ENCODE measurements at places on chromosomes 7 and 10. TPM values are rescaled to one million over a fixed set of nuclear protein-coding genes. Genes with fewer than 3 reads are reported as not detected.

- DNase-seq: no peak
Measured at GRCh38 chr10:91875156-91875555, 34.1 kb downstream of the FGFBP3 start.

The FKBP9 gene
- total RNA-seq: 44.8 TPM

DNA sequence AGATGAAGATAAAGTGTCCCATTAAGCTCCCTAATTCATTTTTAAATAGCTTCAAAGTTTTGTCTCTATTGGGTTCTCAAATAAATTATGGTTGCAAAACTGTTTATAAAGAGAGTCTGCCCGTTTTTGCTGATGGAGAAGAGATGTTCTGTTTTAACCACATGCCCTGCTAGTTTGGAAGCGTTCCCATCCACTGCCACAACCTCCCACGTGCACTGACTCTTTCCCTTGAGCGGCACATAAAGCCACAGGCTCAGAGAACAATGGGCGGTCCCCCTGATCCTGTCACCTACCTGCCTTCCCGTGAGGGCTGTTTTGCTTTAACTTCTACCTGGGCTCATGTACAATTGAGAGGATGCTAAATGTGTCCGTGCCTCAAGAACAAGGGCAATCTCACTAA is 65.5 kb downstream of the CPVL start:
- DNase-seq: no peak

DNA sequence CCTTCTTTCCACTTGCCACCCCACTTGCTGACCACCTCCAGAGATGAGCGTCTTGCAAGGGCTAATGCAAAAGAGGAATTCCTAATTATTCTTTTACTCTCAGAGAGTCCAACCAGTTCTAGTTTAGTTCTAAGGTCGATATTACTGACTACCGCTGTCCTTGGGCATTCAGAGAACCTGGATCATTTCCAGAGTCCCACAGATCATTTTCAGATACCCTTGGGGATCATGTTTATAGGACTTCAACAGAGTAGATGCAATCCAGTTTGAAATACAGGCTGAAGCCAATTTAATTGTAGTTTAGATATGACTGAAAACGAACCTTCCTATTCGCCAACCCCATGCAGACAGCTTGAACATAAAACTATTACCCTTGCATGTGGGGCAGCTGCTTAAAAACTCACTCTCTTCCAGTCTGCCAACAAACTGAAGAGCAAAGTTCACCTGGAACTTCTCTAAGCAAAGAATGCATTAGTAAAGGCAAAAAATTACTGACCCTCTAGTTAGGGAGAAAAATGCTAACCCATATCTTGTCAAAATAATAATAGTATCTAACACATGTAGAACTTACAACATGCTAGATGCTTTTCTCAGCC is 22.4 kb downstream of the CFAP69 start:
- DNase-seq: no peak

- DNase-seq: no peak
Measured at GRCh38 chr7:45026013-45026412, 26.0 kb downstream of the CCM2 start.

The SPACDR gene
- total RNA-seq: 0.33 TPM

GRCh38 chr10:106082865-106083264 is 1081.6 kb downstream of the SORCS1 start:
- no peak for DNase-seq

The MCM10 gene
- 10.0 TPM for total RNA-seq

DNA sequence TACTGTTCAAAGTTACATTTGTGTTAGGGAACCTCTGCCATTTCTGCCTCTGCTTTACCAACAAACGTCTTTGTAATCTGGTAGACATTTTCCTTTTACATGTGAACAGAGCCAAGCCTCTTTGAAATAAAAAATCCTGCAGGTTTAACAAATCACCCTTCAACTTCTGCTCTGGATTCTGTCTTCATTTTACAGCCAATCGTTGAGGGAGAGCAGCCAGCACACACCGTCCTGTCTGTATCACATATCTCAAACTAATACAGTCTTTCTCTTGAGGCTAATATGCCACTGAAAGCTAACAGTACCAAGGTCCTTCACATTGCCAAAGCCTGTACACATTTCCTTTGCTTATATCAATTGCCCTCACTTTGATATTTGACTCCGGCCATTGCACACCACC is 468.6 kb upstream of the TEX47 start:
- DNase-seq: no peak

DNA sequence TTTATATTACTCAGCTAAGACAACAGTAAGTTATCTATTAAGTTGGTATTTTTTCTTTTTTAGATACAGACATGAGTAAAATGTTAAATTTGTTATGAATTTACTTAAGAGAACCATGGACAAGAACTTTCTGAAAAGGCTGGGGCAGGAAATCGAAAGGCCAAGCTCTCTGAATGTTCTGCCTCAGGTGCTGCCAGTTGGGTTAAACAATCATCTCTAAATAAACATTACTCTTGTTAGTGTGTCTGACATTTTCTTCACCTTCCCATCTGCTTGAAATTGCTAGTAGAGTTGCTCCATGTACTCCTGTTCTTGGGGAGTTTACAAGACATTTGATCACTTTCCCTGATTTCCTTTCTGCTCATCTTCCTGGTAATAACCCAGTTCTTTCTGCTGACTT is 87.5 kb downstream of the ANKRD7 start:
- DNase-seq: no peak

The AGAP9 gene
- 1.0 TPM for total RNA-seq

DNA sequence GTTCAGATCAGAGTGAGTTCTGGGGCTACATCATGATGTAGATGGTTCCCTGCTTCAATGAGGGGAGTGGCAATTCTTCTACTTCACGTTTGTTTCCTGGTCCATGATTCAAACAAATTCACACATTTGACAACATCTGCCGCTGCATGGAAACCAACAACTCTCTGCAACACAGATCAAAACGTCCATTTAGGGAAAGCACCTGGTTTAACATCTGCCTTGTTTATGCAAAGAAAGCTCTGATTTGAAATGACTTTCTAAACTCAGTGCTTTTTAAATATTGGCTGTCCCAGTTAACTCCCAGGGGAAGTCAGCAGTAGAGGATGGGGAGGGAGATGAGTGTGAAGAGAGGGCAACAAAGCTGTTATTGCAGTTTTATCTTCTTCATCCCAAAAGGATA is 93.8 kb downstream of the GAD2 start:
- no peak for DNase-seq

DNA sequence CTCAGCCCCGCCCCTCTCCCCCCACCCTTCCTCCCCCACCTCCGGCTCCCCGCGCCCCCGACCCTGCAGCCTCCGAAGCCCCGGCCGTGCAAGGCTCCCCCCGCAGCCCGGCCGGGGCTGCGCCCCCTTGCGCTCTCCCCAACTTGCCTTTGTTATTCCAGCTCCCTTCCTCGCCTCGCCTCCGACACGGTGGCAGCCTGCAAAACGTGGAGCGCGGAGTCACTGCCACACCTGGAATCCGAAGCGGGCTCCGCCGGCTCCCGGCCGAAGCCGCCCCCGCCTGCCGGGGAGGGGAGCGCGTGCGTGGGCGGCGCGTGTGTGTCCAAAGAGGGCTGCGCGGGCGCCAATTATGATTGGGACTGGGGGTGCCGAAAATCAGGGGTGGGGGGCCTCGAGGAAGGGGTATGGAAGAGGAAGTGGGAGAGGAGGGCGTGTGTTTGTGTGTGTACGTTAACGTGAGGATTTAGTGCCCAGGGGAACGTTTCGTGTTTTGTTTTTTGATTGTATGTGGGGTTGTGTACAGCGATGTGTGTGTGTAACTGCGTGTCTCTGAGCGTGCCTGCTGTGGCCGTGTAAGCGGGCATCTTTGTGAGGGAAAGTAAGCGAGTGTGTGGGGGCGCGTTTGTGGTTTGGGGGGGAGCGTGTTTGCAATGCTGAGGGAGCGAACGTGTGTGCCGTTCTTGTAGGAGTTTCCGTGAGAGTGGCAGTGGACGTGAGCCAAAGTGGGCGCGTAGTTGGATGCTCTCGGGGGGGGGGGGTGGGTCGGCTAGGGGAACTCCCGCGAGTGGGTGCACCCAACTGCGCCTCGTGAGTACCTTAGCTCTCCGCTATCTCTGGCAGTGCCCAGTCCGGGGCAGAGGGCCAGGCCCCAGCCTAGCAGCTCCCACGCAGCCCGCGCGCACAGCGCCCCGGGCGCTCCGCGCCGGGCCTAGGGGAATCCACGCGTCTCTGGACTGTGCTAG is 1.2 kb upstream of the ZMIZ1 start:
- peak; percentile 91 for DNase-seq

GRCh38 chr7:106926892-106927291 is 61.8 kb downstream of the PIK3CG start:
- no peak for DNase-seq

GRCh38 chr7:100466653-100467605 is 2.9 kb upstream of the SPACDR start:
- DNase-seq: no peak

GRCh38 chr7:43276547-43276946 is 164.1 kb downstream of the HECW1 start:
- DNase-seq: no peak

The CALHM1 gene
- not detected for total RNA-seq

- no peak for DNase-seq
Measured at GRCh38 chr10:29784175-29784773, 149.5 kb upstream of the SVIL start.

GRCh38 chr7:42774436-42774835 is 137.4 kb downstream of the C7orf25 start:
- DNase-seq: no peak

The FOXI2 gene
- under 0.01 TPM for total RNA-seq

The LAMB1 gene
- 63.1 TPM for total RNA-seq

GRCh38 chr10:113613427-113613826 is 50.4 kb downstream of the NRAP start:
- DNase-seq: no peak

- peak; percentile 67 for DNase-seq
Measured at GRCh38 chr7:30912986-30913811, 1.5 kb downstream of the AQP1 start.

GRCh38 chr10:16742165-16742960 is 74.9 kb downstream of the RSU1 start:
- DNase-seq: no peak

The ADIRF gene
- total RNA-seq: 17.1 TPM

GRCh38 chr7:108290459-108291151 is 160.4 kb upstream of the LAMB4 start:
- no peak for DNase-seq

GRCh38 chr10:82653244-82654155 is 778.5 kb downstream of the NRG3 start:
- no peak for DNase-seq

- no peak for DNase-seq
Measured at GRCh38 chr7:33886149-33886623, 19.2 kb upstream of the BMPER start.

GRCh38 chr10:111473361-111473760 is 396.5 kb downstream of the ADRA2A start:
- DNase-seq: no peak

- no peak for DNase-seq
Measured at GRCh38 chr7:15046861-15047260, 144.3 kb upstream of the DGKB start.

DNA sequence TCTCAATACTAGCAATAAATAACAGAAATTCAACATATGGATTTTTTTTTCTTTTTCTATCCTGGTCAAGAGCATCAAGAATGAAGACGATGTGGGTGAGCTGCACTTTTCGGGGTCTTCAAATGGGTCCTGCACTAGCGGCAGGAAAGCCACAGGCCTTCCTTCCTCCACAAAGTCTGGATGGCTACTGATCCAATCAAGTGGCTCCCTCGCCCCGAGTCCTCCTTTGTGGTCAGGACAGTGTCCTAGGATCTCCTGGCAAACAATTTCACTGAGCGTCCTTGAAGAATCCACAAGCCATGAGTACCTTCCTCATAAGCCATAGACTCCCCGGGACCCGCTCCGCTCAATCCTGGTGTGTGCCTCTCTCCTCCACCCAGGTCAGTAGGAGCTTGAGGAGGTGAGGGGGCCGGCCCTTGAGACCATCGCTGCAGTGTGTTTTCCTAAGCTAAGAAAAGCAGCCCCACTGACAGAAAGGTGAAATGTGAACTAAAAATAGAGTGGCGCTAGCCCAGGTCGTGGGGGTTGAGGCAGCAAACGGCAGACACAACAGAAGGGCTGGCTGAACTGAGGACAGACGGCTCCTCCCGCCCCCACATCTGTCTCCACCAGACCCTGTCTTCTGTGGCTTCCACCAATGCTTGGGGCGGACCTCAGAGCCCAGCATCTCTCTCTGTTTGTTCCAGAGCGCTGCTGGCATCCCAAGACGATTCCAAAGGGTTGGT is 202.3 kb downstream of the HERPUD2 start:
- DNase-seq: no peak

The SPDYE16 gene
- total RNA-seq: 0.28 TPM

- DNase-seq: no peak
Measured at GRCh38 chr7:47538846-47539311, 43.0 kb downstream of the TNS3 start.

DNA sequence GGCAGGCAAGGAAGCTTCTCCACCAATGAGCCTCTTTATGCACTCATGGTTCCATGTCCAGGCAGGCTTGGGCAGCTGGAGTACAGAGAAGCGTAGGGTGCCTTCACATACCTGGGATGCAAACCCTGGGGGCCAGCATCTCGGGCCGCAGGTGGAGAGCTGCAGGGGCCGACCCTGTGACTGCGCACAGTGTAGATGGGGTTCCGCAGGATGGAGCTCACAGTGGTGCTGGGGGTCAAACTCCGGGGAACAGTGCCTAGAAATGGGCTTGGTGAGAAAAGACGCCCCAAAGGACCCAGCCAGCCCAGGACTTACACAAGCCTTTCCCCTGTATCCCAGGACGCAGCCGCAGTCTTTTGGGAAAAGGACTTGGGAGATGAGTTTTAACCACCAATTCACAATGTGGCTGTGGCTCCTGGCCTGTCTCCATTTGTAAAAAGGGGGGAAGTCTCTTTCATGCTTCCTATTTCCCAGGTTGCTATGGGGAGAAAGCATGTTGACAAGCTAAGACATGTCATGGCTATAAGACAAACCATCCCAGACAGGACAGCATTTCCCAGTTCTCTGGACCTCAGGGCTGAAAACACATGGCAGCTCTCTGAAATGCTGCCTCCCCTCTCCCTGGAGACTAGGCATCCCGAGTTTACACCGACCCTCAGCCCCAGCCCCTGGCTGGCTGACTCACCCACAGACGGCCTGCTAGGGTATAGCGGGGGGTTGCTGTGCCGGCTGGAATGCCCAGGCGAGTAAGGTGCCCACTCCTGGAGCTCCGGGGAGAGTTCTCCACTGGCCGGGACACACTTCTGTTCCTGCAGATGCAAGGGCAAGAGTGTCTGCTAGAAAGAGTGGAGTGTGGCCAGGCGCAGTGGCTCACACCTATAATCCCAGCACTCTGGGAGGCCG is 107.1 kb downstream of the DLG5 start:
- no peak for DNase-seq

The NRCAM gene
- total RNA-seq: 1.1 TPM

Measured in liver (tissue), 10 donors.